ENCODE measurements at places on chromosomes 16 and 17.

GRCh38 chr17:74211912-74212208 lies 1.5 kb upstream of the TTYH2 start:
- no peak for DNase-seq

- no peak for DNase-seq
Measured at GRCh38 chr17:385836-386140, 33.2 kb upstream of the RPH3AL start.

GRCh38 chr17:50953831-50954601 lies 87.9 kb upstream of the TOB1 start:
- peak; percentile 75 for DNase-seq

- no peak for DNase-seq
Measured at GRCh38 chr17:79075446-79075750, 774 bp downstream of the ENGASE start.

- no peak for DNase-seq
Measured at GRCh38 chr17:48294806-48295361, 135.1 kb downstream of the SKAP1 start.

DNA sequence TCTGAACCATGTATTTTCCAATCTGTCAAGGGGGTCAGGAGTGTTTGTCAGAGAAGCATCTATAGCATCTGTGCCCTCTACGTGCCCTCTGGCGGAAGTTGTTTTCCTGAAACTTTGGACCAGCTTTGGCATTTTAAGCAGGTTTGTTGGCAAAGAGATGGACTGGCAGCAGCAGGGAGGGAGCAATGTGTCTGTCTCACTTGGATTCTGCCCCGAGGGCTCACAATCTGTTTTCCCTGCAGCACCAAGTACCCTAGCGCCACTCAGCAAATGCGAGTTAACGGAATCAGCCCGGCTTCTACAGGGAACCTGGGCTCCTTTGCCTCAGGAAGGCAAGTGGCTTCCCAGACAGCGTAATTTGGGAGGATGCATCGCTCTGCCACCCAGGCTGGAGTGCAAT lies 17.4 kb downstream of the DUSP14 start:
- no peak for DNase-seq

DNA sequence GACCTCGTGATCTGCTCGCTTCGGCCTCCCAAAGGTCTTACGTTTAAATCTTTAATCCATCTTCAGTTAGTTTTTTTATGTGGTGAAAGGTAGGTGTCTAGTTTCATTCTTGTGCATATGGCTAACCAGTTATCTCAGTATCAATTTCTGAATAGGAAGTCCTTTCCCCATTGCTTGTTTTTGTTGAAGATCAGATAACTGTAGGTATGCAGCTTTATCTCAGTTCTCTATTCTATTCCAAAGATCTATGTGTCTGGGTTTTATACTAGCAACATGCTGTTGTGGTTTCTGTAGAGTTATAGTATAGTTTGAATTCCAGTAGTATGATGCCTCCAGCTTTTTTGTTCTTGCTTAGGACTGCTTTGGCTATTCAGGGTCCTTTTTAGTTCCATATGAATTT lies 65.2 kb downstream of the TNFRSF13B start:
- DNase-seq: no peak

- DNase-seq: no peak
Measured at GRCh38 chr17:75909812-75910274, 5.2 kb upstream of the MRPL38 start.

DNA sequence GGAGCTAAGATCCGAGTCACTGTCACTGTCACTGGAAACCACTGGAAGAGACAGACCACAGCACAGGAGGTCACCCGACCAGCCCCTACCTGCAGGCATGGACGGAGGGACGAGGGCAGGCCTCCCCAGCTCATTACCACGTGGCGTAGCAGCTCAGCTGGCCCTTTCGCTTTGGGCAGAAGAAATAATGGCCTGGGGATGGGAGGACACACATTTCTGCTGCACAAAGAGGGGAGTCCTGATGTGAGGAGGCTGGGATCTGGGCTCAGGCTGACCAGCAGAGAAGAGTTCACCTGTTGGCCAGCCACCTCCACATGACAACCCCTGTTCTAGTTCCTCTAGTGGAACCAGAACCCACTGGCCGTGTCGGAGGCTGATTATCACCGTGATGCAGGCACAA lies 38.2 kb upstream of the DOC2B start:
- no peak for DNase-seq

- no peak for DNase-seq
Measured at GRCh38 chr17:57965521-57966160, 10.4 kb upstream of the CUEDC1 start.

- DNase-seq: no peak
Measured at GRCh38 chr17:31050948-31051347, 43.8 kb upstream of the NF1 start.

- DNase-seq: no peak
Measured at GRCh38 chr16:75614066-75614897, 8.8 kb downstream of the ADAT1 start.

- DNase-seq: no peak
Measured at GRCh38 chr17:32631341-32632096, 144.7 kb downstream of the CDK5R1 start.

DNA sequence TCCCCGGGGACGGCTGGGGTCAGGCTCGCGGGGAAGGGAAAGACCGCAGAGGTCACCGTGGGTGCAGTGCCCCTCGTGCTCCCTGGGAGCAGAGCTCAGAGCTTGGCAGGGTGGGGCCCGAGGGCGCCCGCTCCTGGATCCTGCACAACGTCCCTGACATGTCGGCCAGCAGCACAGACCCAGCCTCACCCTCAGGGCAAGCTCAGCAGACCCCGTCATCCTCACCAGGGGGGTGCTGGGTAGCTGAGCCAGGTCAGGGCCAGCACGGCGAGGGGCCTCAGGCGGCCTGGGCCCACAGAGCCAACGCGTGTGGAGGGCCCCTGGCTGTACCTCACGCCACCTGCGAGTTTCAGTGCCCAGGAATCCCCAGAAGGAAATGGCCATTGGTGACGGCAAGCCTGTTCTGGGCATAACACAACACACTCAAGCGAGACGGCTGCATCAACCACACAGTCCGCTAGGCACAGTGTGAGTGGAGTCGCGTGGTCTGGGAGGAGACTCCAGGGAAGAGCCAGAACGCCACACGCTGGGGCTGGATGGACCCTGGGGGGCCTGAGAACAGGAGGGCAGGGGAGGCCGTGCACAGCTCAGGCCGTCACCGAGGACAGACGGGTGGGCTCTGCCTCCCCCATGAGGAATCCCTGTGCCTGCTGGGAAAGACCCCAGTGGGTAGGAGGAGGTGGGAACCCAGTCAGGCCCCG lies 60.3 kb downstream of the ZNF778 start:
- no peak for DNase-seq

GRCh38 chr16:4358831-4359561 lies 7.9 kb upstream of the PAM16 start:
- DNase-seq: no peak

GRCh38 chr17:20184977-20185619 lies 175.9 kb downstream of the SPECC1 start:
- no peak for DNase-seq

DNA sequence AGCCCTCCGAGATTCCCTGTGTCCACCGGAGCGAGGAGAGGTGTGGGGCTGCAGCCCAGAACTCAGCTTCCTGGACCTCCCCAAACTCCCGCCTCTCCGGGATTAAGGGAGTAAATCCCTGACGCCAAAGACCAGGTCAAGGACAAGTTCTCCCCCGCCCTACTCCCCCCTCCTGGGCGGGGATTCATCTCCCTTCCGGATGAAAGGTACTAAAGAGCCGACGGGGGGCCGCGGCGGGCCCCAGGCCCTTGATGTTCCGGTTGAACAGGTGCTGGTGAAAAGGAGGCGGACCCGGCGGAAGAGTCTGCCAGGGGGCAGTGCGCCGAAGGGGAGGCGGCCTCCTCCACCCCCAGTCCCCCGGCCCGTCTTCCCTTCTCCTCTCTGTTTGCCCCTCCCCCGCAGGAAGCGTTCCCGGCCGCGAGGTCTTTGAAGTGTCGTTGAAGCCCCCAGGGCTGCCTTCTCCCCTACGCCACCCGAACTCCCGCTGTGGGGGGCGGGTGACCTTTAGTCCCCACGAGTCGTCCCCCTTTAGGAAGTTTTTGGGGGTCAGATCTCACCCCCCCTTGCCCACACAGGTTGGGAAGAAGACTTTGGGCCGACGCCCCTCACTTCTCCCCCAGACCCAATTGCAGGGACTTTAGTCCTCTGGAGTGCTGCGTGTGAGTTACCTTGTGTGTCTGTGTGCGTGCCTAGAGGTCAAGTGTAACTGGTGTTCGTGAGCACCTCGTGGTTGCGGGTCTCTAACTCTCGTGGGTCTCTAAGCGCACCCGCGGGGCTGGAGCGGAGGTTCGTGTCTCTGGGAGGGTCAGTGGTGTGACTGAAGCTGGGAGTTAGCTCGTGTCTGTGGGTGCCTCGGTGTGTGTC lies 1.1 kb upstream of the MLLT6 start:
- DNase-seq: peak; percentile 59

DNA sequence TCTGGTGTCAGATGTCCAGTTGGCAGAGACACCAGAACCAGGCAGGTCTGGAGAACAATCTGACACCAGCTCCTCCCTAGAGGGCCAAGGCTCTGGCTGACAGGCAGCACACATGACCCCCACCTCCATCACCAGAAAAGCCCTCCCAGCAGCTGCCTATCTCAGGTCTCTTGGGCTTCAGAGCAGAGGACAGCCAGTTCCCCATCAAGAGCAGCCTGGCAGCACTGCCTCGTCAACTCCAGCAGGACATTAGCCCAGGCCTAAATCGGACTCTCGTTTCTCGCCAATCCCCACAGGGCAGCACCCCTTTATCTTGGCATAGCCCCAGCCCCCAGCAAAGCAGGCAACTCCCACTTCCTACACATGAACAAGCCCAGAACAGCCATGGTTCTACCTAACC lies 4.4 kb downstream of the JUP start:
- DNase-seq: no peak

DNA sequence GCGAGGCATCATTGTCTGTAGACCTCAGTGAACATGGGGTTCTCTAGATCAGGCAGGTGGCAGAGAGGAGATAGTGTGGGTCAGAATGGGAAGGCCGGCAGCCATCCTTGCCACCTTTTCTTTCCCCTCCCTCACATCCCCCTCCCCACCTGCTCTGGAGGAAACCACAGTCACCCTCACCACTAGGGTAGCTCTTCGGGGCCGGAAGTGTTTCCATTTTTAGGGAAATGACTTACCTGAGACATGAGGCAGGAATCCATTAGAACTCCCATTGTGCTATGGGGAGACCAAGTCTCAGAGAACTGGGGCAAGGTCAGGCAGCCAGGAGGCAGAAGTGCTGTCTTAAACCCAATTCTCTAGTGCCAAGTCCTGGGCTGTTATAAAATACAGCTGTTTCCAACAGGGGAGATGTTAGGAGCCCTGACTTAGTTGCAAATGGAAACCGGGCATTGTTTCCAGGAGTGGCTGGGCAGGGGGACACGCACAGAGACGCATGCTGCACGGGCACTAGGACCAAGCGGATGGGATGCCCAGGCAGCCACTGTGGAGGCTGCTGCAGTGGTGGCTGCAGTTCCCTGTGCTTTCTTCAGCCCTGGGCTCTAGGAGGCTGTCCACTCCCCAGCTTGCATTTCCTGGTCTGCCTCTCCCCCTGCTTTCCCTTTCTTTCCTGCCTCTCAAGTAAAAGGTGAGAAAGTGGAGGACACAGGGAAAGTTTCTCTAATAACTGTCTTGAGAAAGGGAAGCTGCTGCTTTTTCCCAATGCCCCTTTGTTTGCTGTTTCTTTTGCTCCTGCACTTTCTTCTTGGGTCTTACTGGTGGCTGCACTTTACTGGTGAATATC lies 2.8 kb downstream of the HAS3 start:
- no peak for DNase-seq

DNA sequence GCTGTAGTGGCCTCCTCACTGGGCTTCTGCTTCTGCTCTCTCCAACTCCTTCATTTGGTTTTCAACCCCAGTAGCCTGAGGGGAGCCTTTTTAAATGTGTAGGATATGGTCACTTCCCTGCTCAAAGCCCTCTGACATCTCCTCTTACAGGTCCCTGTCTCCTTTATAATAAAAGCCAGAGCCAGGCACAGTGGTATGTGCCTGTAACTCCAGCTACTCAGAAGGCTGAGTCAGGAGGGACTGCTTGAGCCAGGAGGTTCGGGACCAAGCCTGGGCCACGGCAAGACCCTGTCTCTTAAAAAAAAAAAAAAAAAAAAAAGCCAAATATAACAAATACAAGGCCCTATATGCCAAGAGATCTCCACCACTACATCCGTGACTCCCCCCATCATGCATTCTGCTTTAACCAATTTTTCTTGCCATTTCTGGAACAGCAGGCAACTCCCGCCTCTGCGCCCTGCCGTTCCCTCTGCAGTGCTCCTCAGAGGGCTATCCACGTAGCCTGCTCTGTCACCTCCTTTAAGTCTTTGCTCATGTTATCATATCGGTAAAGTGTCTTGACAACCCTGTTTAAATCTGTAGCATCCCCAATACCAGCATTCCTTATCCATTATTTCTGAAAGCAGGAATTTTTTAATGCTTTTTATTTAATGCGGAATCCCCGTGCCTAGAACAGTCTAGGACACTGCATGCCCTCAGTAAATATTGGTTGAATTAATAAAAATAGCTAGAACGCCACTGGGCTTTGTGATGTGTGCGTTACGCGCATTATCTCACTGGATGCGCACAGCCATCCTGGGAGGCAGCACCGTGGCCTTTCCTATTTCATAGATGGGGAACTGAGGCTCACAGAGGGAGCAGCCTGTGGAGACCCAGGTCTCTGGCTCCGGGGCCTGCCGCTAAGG lies 9.5 kb downstream of the ZNF771 start:
- DNase-seq: no peak

GRCh38 chr17:4534928-4535666 lies 20.1 kb downstream of the MYBBP1A start:
- DNase-seq: no peak

DNA sequence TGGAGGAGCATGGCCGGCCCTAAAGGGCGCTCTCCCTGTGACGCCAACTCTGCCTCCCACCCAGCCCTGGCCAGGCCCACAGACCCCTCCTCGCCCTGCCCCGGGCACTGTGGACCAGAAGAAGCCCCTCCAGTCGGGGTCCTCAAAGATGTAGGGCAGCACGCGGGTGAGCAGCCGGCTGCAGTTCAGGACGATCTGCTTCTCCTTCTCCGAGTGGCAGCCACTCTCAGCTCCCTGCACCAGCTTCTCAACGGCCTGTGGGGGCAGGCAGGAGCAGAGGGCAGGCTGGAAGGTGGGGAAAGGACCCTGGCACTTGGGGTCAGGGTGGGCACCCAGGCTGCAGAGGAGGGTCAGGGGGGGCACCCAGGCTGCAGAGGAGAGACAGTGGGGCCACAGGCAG lies 8.9 kb downstream of the HID1 start:
- no peak for DNase-seq

GRCh38 chr17:41456204-41456603 lies 11.0 kb downstream of the KRT32 start:
- no peak for DNase-seq

- DNase-seq: no peak
Measured at GRCh38 chr16:49455181-49455990, 81.8 kb downstream of the C16orf78 start.

GRCh38 chr17:73772107-73772705 lies 128.0 kb upstream of the SDK2 start:
- no peak for DNase-seq

GRCh38 chr17:37754363-37754762 lies 9.5 kb upstream of the HNF1B start:
- DNase-seq: no peak

Measured in NCI-H1417 treated with DMSO at 0.1 percent for 48 hours (cell line).